ENCODE measurements at places on chromosomes 2 and 18.
A peak's percentile ranks its signal among the peaks of the same experiment; 100 is the strongest.

- DNase-seq: no peak
These were observed 188.2 kb upstream of the ZNF804A start for GRCh38 chr2:184410160-184410559.

DNA sequence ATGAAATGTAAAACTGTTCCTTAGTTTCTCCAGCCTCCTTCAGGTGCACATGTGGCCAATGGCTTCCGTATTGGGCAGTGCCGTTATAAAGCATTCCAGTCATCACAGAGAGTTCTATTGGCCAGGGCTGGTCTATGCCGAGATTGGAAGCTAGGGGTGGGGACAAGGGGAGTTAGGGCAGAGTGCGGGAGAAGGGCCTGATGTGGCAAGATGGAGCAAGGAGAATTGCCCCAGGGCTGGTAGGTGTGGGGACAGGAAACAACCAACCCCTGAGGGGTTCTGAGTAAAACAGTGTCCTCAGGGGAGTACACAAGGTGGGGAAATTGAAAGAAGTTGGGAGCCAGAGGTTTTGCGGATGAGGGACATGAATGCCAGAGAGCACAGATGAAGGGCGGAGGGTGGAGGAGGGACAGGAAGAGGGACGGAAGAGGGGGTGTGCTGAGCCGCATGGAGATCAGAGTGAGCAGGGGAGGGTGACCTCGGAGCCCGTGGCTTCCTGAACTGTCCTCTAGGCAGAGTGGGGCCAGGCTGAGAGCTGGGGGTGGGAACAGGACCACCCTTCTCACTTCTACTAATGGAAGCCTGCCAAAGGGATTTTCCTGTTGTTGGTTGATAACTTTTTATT is 9.1 kb upstream of the ATP6V1C2 start:
- DNase-seq: no peak

DNA sequence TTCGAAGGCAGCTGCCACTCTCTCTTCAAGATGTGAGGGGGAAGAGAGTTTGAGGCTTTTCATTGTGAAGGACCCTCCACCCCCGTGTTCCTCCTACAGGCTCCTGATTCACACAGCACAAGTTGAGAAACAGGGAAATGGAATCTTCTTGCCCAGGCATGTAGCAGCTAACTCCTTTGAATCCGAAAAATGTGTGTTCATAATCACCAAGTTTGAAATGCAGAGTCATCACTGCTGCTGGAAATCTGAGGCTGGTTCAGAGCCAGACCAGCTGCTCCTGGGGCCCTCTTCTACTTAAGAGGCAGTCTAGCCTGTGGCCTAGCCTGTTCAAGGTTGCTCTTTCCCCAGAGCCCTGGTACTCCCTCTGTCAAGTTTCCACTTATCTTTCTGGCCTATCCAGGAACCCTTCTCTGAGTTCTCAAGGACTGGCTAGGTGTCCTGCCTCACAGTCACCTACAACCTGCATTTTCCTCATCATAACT is 166.4 kb downstream of the TMEM247 start:
- no peak for DNase-seq

DNA sequence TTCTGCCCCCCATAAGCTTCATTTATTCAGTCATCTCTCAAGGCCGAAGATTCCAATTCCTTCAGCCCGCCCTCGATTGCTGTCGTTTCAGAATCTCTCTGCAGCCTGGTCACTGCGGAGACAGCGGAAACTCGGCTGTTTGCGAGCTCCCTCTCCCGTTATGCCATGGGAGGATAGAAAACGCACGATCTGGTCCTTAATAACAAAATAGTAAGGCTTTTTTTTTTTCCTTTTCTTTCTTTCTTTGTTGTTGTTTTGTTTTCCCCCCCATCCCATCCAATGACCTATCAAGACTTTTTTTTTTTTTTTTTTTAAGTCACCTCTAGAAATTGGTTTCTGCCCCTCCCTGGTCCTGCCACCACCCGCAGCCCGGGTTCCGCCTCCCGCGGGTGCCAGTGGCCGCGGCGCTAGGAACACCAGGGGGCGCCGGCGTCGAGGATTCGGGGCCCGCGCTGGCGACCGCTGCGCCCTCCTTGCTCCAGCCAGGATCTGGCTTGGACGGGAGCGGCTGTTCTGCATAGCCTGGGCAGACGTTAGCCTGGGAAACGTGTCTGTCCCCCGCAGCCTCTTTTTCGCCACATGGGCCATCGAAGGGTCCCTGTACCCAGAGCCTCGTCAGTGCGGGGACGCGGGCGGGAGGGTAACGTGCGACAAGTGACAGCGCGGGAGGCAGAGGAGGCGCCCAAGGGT is 10.1 kb downstream of the CPLX4 start:
- DNase-seq: peak; percentile 52

DNA sequence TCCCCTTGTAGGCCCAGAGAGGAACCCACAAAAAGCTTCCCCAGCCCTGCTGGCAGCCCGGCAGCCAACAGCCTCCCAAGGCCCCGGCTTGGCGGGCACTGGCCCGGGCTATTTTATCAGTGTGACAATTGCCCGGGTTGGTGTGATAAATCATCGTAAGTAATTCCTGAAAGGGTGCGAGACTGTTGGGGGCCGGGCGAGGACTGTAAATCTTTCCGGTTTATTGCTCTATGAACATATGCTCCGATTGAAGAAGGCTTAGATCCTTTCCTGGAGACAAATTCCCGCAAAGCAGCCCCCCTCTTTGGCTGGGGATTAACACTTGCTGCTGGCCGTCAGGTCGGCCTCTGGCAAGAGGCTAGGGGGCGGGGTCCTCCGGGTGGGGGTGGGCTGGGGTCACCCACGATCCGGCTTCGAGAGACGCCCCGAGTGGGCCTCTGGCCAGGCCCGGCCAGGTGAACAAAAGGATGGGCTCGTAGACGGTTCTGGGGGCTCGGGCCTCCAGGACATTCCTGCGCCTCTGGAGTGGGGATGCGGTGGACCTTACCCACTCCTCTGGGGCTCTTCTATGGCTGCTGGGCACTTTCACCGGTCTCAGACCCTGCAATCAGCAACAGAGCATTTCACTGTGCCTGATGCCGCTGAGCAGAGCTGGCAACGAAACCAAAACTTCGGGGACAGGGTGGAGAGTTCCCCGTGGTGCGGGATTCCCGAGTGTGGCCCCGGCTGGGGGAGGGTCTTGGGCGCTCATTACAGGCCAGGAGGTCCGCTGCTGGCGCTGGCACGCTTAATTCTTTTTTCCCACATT is 2.0 kb downstream of the HOXD3 start:
- no peak for DNase-seq

GRCh38 chr18:49613141-49613640 is 51.3 kb downstream of the LIPG start:
- DNase-seq: no peak

DNA sequence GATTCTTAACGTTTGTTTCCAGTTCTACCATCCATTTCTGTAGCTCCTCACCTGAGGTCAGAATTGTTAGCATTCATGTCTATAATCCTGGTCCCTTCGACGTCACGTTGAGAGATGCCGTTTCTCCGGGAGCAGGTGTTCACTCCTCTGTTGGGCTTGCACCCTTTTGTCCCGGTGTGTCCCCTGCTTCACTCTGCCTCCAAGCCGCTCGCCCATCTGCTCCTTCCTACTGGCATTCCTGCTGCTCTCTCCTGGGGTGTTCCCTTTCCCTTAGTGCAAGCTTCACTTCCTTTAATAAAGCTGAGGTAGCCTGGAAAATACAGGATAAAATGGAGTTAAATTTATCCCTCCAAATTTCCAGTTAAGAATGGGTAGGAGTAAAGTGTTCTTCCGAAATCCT is 61.9 kb upstream of the CABYR start:
- DNase-seq: no peak

GRCh38 chr2:9782197-9782719 is 61.0 kb upstream of the TAF1B start:
- peak; percentile 86 for DNase-seq

GRCh38 chr2:53077413-53077812 is 690.2 kb upstream of the CHAC2 start:
- no peak for DNase-seq

DNA sequence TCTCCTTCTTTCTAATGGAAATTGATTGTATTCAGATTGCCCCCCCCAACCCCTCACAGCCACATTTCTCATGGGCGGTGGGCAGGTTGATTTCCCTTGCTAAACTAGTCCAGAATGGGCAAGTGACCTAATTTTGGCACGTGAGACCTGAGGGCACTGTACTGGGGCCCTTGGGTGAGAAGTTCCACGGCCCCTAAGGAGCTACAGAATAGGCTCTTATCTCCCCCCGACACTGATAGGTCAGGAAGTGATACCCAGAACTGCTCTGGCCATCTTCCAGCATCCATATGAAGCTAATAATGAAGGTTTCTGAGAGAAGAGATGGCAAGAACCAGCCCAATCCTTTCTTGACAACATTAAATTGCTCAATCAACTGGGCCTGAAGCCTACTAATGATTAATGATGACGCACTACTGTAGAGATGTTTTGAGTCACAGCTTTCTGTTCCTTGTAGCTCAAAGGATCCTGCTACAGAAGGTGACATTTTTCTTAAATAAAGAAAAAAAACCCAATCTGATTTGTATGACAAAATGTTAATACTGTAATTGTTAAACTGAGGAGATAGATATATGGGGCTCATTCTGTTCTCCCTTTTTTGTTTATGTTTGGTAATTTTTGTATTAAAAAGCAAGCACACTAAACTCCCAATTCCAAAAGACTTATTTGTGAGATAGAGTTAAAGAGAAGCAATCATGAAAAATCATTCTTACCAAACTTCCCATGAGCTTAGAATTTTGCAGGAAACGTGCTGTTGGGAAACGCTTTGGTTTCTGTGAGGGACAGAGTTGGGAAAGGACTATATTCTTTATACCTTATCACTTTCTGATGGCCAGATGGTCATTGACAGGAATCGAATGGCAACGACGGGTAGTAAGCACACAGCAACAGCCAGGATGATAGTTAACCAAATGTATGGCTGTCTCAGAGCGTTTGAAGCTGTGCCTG is 28.2 kb upstream of the NARS1 start:
- DNase-seq: no peak

DNA sequence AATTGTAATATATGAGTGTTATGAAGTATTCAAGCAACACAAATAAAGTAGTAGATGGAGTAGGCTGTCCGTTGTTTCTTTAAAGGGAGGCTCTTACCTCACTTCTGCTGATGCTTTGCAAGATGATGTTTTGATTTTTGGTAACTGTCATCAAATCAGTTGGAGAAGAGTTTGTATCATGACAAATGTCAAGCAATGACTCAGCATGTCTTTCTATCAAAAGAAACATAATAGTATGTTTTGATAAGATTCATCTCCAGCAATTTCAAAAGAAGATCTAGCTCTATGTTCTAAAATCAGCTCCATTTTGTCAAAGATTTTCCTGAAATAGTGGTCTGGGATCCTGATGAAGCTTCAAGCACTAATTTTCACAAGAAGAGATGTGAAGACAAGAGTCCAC is 25.6 kb downstream of the MAP3K19 start:
- no peak for DNase-seq

- no peak for DNase-seq
These were observed 19.1 kb upstream of the TXNDC2 start for GRCh38 chr18:9866627-9867026.

DNA sequence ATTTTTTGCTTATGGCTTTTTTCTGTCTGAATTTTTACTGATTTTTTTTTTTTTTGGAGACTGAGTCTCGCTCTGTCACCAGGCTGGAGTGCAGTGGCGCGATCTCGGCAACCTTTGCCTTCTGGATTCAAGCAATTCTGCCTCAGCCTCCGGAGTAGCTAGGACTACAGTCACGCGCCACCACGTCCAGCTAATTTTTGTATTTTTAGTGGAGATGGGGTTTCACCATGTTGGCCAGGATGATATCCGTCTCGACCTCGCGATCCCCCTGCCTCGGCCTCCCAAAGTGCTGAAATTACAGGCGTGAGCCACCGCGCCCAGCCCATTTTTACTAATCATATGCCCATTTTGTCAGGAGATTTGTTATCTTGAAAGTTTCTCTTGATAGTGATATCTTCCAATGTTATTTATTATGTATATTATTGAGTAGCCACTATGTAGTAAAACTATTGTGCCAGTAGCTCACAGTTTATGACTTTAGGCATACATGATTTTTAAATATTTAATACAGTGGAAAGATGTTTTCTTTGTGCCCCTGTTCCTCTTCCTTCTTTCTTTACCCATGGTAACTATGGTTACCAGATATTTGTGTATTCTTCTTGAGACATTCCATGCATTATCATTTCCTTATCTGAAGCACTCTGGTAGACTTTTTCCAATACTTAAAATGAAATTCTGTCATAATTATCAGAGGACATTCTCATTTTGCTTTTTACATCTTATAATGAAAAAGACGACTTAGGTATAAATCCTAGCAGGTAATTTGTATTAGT is 2.1 kb downstream of the HAT1 start:
- DNase-seq: no peak

GRCh38 chr2:60280238-60280637 is 273.2 kb downstream of the BCL11A start:
- DNase-seq: no peak

DNA sequence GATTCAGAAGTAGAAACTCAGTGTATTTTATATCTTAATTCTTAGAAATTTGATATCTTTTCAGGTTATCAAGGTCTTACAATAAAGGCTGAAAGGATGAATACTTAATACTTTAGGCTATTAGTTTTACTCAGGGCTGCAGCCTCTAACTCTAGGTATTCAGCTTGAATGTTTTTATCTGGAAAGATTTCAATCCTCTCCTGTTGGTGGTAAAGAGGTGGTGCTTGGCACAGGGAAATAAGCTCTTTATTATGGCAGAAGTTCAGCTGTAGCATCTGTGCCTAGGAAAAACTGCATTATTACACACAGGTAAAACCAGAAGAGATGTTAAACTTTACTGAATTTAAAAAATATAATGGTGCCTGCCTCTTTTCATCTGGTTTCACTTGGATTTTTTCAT is 11.1 kb downstream of the ACVR2A start:
- no peak for DNase-seq

GRCh38 chr2:184305105-184305504 is 293.2 kb upstream of the ZNF804A start:
- DNase-seq: no peak

GRCh38 chr2:4427083-4427482 is 723.7 kb downstream of the DCDC2C start:
- no peak for DNase-seq

- no peak for DNase-seq
These were observed 10.7 kb downstream of the RMP24 start for GRCh38 chr18:35983147-35983546.

DNA sequence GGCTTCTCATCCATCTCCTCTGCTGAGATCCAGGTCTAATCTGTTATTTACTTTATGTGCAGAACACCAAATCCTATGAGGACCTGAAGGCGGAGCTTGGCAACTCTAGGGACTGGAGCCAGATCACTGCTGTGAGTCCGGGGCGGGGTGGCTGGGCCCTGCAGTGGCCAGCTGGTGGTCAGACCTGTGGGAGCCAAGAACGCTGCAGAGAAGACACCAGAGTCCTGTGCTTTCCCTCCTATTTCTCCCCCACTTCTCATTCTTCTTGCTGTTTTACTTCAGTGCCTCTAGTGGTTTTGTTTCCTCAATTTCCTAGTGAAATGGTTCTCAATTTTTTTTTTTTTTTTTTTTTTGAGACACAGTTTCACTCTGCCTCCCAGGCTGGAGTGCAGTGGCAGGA is 19.7 kb downstream of the VIL1 start:
- no peak for DNase-seq

- no peak for DNase-seq
These were observed 32.8 kb downstream of the CCDC93 start for GRCh38 chr2:117980783-117981676.
